ENCODE measurements at places on chromosomes 12 and 14.
A peak's percentile ranks its signal among the peaks of the same experiment; 100 is the strongest.

DNA sequence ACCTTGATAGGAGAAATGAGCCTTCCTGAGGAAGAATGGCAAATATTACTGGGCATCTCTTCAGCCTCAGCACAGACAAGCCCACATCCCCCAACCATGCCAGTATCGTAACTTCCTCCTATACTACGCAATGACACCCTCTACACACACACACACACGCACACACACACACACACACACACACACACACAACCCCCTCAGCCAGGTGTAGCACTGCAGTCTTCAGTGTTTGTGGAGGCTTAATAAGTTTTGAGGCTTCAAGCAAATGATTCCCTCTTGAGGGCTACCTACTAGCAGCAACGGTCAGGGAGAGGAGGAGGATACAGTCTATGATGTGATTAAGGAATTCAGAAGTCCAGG is 1.6 kb downstream of the DGKA start:
- no peak for DNase-seq

GRCh38 chr14:103552011-103552845 is 10.2 kb downstream of the BAG5 start:
- peak; percentile 59 for DNase-seq

DNA sequence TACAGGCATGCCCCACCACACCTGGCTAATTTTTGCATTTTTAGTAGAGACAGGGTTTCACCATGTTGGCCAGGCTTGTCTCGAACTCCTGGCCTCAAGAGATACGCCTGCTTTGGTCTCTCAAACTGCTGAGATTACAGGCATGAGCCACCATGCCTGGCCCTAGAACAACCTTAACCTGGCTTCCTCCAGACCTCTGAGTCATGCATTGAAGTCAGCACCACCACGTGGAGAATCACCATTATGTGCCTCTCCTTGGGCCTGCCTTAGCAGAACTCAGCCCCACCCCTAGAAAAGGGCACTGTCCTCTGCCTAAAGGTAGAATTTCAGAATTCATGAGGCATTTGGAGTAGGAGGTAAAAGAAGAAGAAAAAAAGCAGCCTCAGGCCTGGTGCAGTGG is 49.0 kb downstream of the LIMA1 start:
- DNase-seq, result peak; percentile 93

DNA sequence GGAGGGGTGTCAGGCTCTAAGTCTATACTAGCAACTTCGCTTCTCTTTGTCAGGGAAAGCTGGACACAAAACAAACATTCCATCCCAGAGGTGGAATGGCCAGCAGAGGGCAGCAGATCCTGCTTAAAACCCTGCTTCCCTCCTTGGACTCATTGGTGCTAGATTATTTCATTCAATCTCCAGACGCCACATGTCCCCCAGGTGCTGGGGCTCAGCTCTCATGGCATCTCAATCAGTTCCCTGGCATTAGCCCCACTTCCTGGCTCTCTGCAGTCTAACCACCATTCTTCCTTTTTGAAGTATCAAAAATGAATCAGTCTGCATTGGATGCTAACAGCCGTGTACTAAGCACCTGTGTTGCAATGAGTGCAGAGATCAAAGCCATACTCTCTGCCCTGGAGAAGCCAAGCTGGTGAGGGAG is 8.1 kb upstream of the PPP1R1A start:
- peak; percentile 91 for DNase-seq

GRCh38 chr14:99760817-99761216 is 32.4 kb upstream of the EML1 start:
- DNase-seq, result peak; percentile 42

DNA sequence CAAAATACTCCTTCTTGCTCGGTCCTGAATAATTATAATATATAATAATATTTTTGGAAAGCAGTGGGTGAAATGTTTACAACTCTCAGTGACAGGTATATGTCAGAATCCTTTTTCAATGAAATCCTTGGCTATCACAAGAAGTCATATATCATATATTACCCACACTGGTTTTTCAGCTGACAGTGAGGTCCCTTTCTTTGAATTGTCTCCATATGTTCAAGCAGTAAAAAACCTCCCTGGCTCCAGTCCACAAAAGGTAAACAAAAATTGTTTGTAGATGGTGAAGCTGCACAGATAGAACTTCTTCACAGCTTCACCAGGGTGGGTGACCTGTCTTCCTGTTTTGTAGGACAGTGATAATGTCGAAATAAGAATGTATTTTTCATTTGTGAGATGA is 44.0 kb downstream of the A2ML1 start:
- DNase-seq, result no peak

DNA sequence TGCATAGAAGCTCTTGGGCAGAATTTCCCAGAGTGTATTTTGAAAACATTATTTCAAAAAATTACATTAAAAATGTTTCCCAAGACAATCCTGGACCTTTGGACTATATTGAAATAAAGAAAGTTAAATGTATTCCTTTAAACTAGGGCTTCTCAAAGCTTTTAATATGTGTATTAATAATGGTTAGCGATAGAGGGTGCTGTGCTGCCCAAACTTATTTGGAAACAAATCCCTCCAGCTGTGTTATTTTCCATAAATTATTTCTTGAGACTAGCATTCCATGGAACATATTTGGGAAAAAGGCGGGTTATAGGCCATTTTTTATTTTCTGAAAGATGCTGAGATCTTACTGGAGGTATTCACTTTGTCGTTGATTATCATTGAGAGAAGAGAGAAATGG is 397.8 kb upstream of the MIS18BP1 start:
- no peak for DNase-seq

DNA sequence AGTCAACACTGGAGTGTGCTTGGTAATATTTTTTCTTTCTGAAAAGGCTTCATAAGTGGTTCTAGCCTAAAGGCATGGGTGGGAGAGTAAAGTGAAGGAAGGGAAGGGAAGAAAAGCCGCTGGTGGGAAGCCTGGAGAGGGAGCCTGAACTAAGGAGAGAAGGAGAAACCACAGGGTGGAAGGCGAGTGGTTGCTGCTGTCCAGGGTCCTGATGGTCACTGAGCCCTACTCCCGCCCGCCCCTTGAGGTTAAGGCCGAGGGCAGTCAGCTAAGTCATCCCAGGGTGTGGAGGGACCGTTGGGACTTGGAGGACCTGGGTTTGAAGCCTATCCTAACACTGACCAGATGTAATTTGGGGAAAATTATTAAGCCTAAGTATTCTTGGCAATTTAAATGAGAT is 189.1 kb downstream of the PIWIL1 start:
- DNase-seq, result peak; percentile 90

GRCh38 chr12:112524676-112525425 is 106.1 kb downstream of the PTPN11 start:
- DNase-seq, result peak; percentile 85

GRCh38 chr12:3061501-3062215 is 15.5 kb upstream of the TSPAN9 start:
- no peak for DNase-seq

GRCh38 chr12:8958066-8958465 is 8.6 kb upstream of the M6PR start:
- DNase-seq, result no peak

DNA sequence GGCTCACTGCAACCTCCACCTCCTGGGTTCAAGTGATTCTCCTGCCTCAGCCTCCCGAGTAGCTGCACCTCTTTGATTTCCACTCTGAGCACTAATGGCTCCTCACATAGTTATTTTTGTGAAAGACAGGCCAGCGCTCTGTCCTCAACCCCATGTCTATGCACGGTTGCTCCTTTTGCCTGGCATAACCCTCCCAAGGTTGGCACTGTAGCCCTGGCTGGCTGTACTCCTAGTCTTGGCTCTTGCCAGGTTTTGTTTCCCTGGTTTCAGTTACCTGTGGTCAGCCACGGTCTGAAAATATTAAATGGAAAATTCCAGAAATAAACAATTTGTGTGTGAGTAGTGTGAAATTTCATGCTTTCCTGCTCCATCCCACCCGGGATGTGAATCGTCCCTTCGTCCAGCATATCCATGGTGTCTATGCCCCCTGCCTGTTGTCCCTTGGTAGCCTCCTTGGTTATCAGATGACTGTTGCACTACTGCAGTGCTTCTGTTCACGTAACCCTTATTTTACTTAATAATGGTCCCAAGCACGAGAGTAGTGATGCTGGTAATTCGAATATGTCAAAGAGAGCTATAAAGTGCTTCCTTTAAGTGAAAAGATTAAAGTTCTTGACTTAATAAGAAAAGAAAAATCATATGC is 12.3 kb upstream of the DCD start:
- peak; percentile 22 for DNase-seq

DNA sequence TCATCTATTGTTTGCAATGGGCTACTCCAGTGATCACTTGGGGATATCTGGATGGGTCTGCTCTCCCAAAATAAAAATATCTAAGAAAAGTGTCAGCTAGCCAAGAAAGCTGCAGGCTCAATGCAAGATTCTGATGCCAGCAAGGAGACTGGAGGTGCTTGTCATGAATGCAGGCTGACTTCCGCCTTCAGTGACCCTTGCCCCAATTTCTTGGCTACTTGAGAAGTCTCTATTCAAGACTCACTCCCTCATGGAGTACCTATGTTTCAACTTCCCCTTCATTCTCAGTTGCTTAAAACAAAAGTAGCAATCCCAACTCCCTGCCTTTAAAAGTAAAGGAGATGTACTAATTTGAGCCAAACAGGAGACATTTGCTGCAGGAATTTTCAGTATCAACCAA is 123.9 kb downstream of the GPR65 start:
- no peak for DNase-seq
